ENCODE measurements at places on chromosomes 1 and 21.
A peak's percentile ranks its signal among the peaks of the same experiment; 100 is the strongest.

- no peak for DNase-seq
These were observed 12.7 kb upstream of the PLCH2 start for GRCh38 chr1:2463396-2463795.

- DNase-seq = no peak
These were observed 24.4 kb downstream of the SZRD1 start for GRCh38 chr1:16391411-16391810.

DNA sequence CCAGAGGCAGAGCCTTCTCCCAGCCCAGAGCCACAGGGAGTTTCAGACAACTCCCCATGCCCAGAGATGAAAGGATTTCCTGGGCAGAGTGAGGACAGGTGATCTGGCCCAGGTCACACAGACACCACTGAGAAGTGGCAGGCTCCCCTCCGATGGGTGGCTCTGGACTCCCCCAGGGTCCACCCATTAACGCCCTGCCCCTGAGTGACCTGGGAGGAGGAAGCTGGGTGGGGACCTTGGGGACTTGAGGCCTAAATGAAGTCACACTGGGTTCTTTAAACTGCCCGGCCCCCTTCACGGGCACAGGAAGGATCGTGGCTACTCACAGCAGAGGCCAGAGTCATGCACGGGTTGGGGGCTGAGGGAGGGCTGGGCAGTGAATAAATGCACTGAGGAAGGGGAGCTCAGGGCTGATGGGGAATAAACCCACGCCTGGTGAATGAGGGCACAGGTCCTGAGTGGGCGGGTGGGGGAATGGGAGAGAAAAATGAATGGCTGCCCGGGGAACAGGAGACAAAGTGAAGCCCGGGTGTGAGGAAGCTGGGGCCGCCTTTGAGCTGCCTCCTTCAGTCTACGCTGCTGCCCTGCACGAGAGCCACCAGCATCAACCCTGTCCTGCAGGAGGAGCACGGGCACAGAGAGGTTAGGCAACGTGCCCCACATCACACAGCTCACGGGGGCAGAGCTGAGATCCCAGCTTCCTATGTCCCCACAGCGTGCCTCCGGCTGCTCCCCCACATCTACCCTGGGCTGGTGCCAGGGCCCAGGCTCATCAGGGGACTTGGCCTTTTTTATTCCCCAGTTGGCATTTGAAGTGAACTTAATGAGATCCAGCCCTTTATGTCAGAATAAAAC lies 404.3 kb downstream of the MATN1 start:
- no peak for DNase-seq

GRCh38 chr1:113265196-113265595 lies 125.1 kb upstream of the MAGI3 start:
- no peak for DNase-seq

DNA sequence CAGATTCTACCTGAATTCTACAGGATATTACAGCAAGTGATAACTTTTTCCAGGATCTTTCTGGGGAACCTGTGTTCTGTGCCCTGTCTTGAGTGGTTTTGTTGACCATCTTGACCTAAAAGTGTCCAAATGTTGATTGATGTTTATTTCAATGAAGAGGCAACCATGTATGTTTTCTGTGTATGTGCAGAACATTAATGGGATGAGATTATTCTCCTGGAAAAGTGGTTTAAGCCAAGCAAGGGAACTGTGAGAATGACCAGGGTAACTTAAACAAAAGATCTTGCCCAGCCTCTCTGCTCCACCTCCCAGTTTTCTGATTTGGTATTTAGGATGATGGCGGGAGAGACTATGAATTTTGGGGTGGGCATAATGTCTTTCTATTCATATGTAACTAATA lies 1.0 kb upstream of the SAMD13 start:
- no peak for DNase-seq

GRCh38 chr1:219163401-219163954 lies 10.2 kb upstream of the LYPLAL1 start:
- no peak for DNase-seq

GRCh38 chr21:39037807-39038405 lies 145.3 kb downstream of the PSMG1 start:
- DNase-seq = no peak

GRCh38 chr1:221841983-221842335 lies 100.1 kb upstream of the DUSP10 start:
- DNase-seq = no peak

DNA sequence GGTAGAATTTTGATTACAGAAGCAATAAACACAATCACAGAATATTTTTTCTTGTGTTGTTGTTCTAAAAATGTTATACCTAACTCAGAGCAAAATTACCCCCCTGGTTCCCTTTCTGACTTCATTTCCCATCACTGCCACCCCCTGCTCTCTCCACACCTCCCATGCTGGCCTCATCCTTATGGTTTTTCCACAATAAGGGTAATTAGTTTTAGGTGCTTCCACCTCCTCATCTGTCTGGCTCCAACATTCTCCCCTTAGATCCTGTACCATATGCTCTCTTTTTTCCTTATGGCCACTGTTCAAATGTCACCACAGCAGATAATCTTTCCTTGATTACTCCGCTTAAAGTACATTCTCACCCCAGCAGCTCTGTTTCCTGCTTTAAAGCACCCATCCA lies 2208.6 kb downstream of the MRPL39 start:
- DNase-seq = no peak

- DNase-seq = no peak
These were observed 29.4 kb downstream of the MRPL37 start for GRCh38 chr1:54229281-54229891.

GRCh38 chr1:212482637-212483441 lies 50.1 kb downstream of the NENF start:
- DNase-seq = no peak

DNA sequence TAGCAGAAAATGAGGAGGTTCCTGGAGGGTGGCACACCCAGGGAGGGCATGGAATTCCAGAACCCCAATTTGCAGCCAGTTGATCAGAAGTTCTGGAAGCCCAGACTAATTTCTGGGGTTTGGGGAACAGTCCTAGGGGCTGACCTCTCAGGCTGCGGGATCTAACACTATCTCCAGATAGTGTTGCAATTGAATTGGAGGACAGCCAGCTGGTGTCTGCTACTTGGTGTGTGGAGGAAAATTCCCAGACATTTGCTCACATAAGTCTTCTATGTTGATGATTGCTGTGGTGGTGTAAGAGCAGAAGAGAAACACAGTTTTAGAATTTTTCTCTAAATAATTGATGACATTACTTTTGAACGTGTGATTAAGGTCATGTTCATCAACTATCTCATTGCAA lies 154.3 kb upstream of the RNPC3 start:
- no peak for DNase-seq

- no peak for DNase-seq
These were observed 27.7 kb downstream of the TNR start for GRCh38 chr1:175715742-175716141.

DNA sequence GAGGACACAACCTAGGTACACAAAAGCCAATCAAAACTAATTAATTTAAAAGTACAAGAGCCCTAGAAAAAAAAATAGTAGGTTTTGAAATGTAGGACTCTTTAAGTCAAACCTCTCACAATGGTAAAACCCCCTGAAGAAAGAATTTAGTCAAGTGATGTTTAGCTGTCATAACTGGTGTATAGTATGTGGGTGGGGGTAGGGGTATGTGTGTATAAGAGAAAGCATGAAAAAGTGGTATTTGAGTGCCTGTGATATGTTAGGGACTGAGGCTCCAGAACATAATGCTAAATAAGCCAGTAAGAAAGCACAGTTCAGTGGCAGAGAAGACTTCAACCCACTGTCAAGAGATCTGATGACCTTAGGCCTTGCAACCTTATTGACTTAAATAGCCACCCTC lies 507.9 kb downstream of the TTLL7 start:
- no peak for DNase-seq

DNA sequence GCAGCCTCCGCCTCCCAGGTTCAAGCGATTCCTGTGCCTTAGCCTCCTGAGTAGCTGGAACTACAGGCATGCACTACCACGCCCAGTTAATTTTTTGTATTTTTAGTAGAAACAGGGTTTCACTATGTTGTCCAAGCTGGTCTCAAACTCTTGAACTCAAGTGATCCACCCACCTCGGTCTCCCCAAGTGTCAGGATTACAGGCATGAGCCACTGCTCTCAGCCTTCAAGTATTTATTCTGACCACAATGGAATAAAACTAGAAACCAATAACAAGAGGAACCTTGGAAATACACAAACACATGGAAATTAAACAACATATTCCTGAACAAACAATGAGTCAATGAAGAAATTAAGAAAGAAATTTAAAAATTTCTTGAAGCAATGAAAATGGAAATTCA lies 32.7 kb upstream of the DR1 start:
- no peak for DNase-seq

DNA sequence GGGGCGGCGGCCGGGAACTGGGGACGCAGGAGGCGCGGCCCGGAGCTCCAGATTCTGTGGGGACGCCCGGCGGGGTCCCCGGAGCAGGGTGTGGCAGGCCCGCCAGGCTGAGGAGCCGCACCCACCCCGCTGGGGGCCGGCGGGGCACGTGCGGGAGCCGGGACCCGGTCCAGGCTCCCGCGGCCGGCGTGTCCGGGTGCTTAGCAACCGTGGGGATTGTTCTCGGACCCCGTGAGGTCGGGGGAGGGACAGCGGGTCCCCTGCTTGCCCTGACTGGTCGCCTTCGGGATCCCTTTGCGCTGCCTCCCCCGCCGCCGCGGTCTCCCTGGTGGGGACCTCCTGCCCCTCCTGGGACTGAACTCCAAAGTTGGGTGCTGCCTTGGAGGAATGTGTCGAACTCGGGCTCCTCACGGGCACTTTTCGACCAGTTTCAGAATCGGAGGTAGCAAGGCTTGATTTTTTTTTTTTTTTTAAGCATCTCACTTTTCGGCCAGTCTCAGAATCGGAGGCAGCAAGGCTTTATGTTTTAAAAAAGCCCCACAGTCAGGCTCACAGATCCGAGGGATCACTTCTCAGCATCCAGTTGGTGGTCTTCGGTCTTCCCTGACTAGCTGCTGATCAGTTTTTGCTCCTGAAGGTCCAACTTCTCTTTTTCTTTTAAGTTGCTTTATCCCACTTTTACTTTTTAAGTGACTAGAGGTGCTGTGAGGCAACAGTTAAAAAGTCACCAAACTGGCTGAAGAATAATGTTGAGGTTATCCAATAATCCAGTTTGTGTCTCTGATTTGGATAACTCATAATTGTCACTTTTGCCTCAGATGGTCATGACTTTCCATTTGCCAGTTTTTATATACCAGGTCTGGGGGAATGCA lies 648 bp downstream of the FAM76A start:
- peak; percentile 80 for DNase-seq

- no peak for DNase-seq
These were observed 124.3 kb downstream of the LACTBL1 start for GRCh38 chr1:22848405-22848804.

GRCh38 chr1:38028105-38028591 lies 15.6 kb downstream of the UTP11 start:
- peak; percentile 41 for DNase-seq

GRCh38 chr1:159996653-159997052 lies 35.1 kb downstream of the PIGM start:
- no peak for DNase-seq

DNA sequence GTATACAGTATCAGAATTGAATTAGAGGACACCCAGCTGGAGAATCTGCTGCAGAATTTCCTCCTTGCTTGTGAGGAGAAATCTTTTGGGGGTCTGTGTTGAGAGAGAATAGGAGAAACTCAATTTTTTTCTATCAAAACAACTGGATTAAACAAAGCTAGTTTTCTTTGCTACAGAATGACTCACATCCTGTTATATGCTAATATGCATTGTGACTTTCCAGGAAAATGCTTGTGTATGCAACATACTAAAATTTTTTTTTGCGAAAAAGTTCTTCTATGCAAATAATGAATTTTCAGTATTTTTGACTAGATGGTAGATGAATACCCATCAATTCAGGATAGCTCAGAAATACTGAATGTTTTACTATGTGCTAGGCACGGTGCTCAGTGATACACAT lies 2.2 kb downstream of the VAMP4 start:
- no peak for DNase-seq

- DNase-seq = no peak
These were observed 100.4 kb upstream of the ETV3 start for GRCh38 chr1:157238585-157238984.

DNA sequence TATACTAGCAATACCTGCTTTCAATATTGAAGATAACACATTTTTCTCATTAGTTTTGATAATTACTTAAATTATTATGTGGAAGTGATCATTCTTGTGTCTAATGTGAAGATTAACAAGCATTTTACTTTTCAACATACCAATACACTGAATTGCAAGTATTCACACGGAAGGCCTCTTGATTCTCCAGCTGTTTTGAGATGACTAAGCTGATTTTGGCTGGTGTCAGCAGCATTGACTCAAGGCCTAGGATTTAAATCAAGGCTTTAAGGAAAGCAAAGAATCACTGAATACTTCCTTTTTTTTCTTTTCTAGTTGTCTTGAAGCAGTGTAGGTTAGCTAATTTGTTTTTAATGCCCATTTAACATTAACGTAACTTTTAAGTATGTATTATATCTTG lies 373.7 kb downstream of the SRGAP2C start:
- no peak for DNase-seq

DNA sequence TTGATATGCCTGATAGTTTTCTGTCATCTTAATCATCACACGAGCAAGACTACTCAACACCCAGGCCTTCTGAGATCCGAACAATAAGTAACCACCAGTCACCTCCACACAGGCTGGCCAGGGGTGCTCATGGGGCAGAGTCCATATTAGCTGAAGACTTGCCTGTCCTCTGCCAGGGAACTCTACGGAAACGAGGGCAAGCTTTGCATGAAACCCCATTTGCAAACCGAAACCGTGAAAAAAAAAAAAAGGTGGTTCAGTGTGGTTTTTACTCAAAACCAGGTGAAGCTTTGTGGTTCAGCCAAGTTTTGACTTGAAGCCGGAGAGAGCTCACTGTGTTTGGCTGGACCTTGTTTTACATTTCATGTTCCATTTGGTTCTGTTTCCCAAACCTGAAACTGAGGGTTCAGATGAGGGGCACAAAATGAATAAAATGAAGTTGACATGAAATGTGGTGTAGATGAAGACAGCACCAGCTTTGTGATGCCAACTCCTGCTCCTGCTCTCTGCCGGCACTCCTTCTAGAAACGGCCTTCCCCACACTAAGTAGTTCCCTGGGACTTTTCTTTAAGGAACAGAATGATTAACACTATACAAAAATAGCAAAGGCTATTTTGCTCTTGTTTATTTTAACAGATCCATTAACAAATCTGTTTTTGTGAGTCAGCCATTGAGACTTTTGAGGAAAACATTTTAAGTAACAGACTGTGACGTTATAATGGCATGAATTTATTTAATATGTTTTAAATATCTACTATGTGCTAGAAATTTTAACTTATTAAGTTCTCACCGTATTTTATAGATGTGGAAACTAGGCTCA lies 74.7 kb downstream of the RUNX1 start:
- peak; percentile 47 for DNase-seq

DNA sequence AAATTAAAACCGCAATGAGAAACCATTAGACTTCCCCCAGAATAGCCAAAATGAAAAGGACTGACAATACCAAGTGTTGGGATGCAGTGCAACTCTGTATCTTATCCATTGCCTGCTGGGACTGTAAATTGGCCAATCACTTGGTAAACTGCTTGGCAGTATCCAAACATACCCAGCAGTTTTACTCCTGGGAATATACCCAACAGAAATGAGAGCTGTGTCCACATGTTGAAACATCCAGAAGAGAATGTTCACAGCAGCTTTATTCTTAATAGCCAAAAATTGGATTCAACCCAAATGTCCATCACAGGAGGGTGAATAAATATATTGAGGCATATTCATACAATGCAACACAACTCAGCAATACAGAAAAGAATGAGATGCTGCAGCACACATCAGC lies 13.7 kb upstream of the FAM20B start:
- no peak for DNase-seq
